ENCODE measurements at places on chromosomes 16 and 17.

GRCh38 chr16:60074378-60074777 is 1340.3 kb upstream of the GOT2 start:
- no peak for DNase-seq

DNA sequence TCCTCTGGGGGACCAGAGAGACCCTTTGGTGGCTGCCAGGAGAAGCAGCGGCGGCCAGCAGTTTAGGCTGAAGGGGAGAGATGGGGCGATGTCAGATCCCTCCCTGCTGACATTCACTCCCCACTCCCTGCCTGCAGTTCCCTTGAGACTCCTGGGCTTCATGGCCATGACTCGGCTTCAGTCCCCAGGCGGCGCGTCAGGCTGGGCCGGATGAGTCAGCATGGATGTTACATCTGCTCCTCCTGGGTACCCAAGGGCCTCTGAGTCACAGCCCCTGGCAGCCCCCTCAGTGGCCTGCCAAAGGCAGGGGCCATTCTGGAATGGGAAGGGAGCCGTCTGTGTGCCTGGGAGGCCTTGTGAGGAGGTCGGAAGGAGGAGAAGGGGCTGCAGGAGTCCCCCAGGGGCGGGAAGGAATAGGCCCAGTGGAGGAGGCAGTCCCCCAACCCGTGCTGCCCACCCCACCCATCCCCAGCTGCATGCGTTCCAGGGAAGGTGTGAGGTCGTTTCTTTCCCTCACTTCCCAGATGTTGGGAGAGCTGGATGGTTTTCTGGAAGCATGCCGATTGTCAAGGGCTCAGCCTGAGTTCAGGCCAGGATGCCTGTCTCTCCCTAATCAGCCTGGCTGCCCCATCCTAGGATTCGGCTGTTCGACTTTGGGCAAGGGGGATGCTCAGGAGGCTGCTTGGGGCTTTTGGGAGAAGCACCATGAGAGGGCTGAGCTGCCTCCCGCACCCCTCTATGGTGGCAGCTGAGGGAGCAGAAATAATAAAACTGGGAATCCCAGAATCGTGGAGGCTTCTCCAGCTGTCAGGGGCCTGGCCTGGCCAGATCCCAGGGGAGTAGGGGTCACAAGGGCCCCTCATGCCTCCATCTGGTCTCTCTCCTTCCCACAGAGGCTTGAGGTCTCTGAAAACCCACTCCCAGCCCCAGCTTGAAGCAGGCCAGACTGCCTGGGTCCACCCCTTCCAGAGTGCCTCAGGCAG is 9.7 kb downstream of the RHBDL3 start:
- DNase-seq = peak; percentile 33

DNA sequence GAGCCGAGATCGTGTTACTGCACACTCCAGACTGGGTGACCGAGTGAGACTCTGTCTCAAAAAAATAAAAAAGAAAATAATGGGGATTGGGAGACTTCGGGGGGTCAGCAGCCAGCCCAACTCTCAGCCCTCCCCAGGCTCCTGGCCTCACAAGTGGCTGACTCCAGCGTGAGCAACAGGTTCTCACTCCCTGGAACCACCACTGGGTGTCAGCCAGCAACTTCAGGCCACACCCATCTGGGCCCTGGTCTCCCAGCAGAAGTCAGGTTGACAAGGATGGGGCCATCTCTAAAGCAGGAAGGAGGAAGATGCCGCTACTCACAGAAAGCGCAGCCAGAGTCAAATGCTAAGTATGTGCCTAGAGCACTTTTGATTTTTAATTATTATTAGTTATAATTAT is 139.4 kb downstream of the C16orf78 start:
- DNase-seq = no peak

- peak; percentile 45 for DNase-seq
Measured at GRCh38 chr16:52191531-52192134, 355.3 kb downstream of the TOX3 start.

DNA sequence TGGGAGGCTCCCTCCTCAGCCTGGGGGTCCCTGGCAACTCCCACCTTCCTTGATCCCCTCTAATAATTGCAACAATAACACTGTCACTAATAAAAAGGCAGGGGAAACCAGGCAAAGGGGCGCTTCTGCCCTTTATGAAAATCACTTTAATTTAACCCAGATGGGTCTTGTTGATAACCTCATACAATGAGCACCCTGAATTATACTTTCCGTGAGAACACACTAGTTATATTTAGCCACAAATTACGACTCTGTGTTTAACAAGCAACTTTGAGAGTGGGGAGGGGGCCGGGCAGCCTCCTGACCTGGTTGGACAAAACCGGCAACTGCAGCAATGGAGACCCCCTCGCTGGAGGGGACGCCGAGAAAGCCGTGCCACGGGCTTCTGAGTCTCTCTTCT is 5.7 kb upstream of the BAHCC1 start:
- DNase-seq = no peak

DNA sequence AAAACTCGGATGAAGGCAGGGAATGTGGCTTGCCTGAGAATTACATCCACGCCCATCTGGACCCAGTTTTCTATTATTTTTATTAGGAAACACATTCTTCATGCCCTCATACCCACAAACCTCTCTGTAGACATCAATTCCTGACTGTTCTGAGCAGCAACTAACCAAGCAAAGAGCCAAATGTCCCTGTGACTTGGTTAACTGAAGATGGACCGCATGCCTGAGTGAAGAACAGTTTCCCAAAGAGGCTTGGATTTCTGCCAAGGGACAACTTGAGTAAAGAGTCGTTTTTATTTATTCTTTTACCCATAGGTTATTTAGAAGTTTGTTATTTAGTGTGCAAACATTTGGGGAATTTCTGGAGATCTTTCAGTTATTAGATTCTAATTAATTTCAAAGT is 259.8 kb downstream of the GRIN2A start:
- DNase-seq = no peak

GRCh38 chr16:81190667-81191066 is 47.8 kb upstream of the BCO1 start:
- DNase-seq = no peak

GRCh38 chr17:40794466-40794865 is 5.3 kb downstream of the KRT28 start:
- no peak for DNase-seq

DNA sequence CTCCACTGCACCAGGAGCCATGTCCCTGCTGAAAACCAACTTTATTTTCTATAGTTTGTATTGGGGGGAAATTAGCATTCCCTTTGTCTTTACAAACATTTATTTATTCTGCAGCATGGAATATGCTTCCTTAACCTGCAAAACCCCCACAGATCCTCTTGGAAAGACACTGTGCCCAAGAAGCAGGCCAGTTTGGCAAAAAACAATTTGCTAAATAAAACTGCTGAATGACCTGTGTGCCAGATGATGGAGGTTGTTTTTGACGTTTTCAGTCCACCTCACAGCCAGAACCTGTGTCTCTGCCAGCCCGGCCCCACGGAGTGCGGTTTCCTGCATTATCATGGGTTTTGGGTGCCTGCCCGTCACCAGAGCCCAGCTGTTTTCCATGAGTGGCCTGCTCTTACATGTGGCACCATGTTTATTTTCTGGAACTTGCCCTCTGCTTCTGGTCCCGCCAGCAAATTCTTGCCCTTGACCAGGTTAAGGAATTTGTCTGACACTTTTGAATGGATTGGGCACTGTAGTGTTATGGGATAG is 26.4 kb downstream of the ORC6 start:
- DNase-seq = no peak

All from stimulated activated CD4-positive, alpha-beta T cell treated with anti-CD3 and anti-CD28 coated beads, Interleukin-1b, Interleukin-23, amount 100 ng/mL, for 48 hours (primary cell).